ENCODE measurements at places on chromosomes 7 and 10. TPM values are rescaled to one million over a fixed set of nuclear protein-coding genes. Genes with fewer than 3 reads are reported as not detected.

Gene TMEM236
- 5.5 TPM for total RNA-seq

Gene NODAL
- not detected for total RNA-seq

Gene KNDC1
- total RNA-seq, result not detected

Gene TMEM273
- 18.5 TPM for total RNA-seq

Gene SHH
- not detected for total RNA-seq

Gene PLXDC2
- total RNA-seq, result 47.7 TPM

Gene C7orf57
- not detected for total RNA-seq

Gene ADO
- 13.4 TPM for total RNA-seq

Gene CPED1
- total RNA-seq, result 49.5 TPM

Gene COMTD1
- 29.0 TPM for total RNA-seq
